Activated T-cell treated with anti-CD3 and anti-CD28 coated beads, Interleukin-2, amount 50 U/mL, for 1 hour (primary cell): ENCODE measurements at places on chromosomes 6 and 20.

DNA sequence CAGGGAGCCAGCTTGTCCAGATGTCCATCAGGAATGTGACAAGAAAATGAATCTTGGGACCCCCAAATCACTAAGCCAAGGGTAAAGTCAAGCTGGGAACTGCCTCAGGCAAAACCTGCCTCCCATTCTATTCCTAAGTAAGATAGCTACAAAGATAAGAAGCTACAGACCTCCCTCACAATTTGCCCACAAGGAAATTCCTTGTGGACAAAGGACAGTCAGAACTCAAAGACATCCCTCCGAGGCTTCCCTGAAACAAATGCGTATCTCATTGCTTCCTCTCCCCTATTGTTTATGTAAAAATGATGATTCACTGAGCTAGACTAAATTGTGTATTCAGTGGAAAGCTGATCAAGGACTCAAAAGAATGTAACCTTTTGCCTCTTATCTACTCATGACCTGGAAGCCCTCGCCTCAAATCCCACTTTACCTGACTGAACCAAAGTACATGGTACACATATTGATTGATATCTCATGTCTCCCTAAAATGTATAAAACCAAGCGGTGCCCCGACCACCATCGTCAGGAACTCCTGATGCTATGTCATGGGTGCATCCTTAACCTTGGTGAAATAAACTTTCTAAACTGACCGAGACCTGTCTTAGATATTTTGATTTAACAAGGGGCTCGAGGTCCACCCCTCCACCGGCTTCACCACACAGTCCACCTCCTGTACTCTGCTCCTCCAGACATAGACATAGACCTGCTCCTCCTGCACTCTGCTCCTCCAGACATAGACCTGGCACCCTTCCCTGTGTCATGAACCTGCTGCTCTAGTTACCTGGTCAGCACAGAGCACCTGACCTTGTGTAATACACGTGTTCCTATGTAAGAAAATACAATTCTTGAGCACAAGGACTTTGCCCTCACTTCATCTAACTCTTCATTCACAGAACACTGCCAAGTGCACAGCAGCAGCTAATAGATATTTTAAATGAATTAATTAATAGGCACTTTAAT lies 81.4 kb downstream of the WDR27 start:
- no peak for DNase-seq

DNA sequence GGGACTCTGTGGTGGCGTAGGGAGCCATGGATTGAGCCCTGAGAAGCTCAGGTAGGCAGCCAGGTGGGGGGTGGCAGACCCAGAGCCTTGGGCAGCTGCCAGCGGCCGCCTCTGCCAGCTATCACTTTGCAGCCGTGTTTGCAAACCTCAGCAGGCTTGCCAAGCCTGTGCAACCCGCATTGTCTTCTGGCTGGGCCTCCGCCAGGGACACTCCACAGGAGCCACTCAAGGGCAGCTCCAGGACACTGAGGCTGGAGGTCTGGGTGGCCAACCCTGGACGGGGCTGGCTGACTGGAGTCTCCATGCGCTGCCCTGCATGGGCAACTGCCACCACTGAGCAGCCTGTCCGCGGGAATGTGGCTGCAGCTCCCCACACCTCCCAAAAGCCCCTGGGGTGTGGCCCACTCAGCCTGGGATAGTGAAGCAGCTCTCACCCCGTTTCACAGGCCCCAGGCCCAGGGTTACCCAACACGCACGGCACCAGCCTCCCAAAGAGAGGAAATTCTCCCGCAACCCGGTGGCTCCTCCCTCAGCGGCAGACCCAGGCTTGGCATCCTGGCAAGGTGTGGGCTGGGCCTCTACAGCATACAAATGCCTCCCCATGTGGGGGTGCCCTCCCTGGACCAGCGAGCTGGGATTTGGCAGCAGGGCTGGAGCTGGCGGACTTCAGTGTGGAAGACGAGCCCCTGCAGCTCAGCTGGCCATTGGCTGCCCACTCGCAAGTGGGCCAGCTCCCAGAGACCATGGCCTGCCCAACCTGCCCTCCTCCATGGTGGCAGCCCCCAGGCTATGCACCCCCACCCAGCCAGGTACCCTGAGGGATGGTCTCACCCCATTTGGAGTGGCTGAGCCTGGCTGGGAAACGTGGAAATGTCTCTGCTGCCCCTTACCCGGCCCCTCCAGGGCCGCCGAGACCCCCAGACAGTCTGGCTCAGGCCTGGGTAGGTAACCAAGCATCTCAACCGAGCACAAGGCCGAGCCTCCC lies 2.9 kb downstream of the CHRNA4 start:
- no peak for DNase-seq

- DNase-seq, result peak; percentile 84
Observed at GRCh38 chr20:34709044-34709830, 5.1 kb downstream of the TP53INP2 start.

GRCh38 chr6:134431421-134431859 lies 113.5 kb upstream of the SGK1 start:
- no peak for DNase-seq

DNA sequence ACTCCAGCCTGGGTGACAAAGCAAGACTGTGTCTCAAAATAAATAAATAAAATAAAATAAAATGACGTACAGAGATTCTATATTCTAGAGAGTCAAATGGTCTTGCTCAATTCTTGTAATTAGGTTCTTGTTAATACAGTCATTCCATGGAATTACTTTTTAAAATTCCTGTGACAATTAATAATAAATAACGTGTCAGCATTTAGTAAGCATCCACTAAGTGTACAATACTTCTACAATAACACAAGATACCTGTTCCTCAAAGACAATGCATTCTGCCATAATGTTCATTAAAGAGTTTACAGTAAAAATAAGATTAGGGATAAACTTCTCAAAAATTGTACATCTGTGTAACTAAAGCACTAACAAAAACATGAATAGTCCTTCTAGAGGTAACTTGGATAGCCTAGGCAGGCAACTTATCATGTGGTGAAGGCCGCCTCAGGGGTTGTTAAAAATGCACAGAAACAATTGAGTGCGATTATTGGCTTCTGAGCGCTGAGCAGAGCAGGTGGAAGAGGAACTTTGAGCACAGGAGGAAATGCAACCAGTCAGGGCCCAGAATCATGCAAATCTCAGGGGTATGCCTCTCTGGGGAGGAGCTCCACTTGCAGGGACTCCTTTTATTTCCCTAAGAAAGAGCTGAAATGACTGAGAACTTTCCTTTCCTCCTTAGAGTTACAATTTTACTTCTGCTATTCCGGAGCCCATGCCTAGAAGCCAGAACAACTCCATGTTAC lies 37.1 kb downstream of the QRSL1 start:
- DNase-seq, result no peak

DNA sequence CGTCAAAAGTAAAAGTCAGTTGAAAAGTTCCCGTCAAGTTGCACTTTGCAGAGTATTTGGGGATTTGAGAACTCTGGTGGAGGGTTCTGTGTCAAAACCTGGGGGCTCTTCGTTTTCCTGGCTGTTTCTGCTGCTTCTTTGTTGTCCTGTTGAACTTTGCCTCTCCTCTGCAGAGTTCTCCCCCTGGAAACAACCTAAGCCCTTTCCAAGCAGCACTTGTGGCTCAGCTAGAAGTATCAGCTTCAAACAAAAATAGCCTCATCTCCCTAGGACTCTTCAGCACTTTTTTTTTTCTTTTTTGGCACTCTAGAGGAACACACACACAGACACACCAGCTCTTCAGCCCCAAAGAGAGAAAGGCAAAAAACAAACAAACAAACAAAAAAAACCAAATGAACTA lies at the start of gene TRDN:
Gene TRDN, minus strand, starts transcription at position 169 of the 400 bp plus-strand sequence. CDS start 175 bp downstream, outside the sequence.
- DNase-seq, result no peak

DNA sequence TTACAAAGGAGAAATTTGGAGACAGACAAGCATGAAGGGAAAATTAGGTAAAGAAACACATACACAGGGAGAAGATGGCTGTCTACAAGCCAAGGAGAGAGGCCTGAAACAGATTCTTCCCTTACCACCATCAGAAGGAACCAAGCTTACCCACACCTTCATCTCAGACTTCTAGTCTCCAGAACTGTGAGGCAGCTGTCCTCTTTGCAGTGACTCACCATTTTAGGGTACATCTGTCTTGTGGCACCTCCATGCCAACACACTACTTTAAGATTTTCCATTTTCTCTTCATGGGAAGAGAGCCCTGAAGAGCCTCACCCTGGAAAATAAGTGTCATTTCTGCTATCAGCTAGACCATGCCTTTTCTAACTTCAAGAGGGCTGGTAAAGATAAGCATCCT lies 369.3 kb downstream of the FRK start:
- no peak for DNase-seq
